ENCODE measurements at places on chromosomes 12 and 14.

GRCh38 chr12:53568809-53569557, 57.2 kb downstream of the ATF7 start:
- DNase-seq: no peak

- no peak for DNase-seq
Measured at GRCh38 chr14:63405715-63406114, 87.0 kb upstream of the GPHB5 start.

- no peak for DNase-seq
Measured at GRCh38 chr12:81759190-81760051, at the start of gene PPFIA2. Gene PPFIA2 (minus strand): TSS chr12:81759350.

- DNase-seq: no peak
Measured at GRCh38 chr14:99736603-99737371, 52.7 kb downstream of the CYP46A1 start.

DNA sequence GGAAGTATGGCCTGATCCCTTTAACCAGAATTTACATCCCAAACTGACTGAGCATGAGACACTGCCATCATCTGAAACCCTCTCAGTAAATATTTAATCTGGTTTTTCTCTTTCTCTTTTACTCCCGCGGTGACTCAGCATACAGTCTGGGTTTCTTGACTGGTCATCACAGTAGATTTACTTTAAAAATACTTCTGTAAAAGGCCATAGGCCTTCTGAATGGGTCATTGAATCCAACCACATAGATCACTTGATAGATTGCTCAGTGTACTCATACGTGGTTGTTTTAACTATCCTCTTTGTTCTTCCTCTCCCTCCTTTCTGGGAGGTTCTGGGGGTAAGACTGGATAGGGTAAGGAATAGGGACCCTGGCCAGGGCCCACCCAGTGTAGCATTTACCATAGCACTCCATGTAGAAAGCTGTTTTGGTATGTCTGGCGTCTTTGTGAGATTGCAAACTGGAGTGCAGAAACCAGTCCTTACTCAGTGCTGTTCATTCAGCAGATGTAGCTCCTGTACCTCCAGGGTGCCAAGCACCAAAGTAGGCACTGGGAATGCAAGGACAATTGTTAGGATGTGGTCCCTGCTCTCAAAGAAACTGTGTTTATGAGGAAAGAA, 165.7 kb downstream of the SRGAP1 start:
- no peak for DNase-seq

DNA sequence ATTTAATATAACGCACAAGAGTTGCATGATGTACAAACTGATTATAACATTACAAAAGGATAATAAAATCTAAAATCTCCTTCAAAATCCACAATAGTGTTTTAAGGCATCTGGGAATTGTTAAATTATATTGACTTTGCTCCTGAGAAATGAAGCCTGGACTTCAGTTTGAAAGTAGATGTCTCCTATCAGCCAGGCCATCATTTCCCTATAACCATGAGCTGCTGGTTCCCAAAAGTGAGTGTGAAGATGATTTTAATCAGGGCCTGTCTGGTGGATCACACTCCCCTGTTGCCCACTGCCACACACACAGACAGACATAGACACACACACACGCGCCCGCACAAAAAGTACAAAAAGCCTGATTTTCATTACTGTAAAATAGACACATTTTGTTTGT, 480.7 kb downstream of the RPS29 start:
- DNase-seq: no peak

DNA sequence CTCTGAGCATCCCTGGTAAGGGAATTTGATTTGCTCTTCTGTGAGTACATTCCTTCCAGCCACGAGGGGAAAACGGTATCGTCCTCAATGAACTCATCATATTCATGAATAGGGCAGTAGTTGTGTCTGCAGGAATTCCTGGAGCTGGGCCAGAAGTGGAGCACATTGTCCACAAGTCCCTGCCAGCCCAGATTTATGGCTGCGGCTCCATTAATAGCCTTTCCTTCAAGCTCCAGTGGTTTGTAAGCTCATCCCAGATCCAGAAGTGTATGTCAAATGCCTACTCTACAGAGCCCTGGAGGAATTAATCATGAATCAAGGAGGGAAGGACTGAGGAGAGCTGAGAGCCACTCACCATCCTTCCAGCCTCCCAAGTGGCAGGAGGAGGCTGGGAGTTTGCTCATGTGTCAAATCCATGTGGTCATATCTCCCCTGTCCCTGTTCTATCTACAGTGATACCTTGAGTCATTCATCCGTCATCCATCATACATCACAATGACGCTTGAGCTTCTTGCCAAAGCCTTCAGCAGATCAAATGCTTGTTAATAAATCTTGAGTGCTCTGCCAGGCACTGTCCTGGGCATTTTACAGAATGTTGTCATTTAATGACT, 65.5 kb downstream of the SVOP start:
- no peak for DNase-seq

- DNase-seq: no peak
Measured at GRCh38 chr14:75046899-75047298, 4.4 kb downstream of the MLH3 start.

GRCh38 chr14:105075379-105076295, 10.4 kb upstream of the GPR132 start:
- peak; percentile 57 for DNase-seq

DNA sequence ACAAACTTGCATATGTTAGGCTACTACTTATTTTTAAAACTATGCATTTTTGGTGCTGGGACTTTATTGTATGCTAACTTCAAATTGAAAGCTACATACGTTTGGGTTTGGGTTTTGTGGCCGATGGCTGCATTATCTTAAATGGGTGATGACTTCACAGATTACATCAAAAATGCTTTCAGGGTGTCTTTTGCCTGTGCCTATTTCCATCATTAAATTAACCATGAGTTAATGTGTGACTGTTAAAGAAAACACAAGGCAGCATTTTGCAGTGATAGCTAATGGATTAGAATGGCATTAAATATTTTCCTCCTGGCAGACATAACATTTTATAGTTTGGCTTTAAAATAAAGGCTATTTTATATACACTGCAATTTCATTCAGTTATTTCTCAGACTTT, 352.3 kb downstream of the EGLN3 start:
- no peak for DNase-seq

- peak; percentile 51 for DNase-seq
Measured at GRCh38 chr12:89417246-89417977, 65.1 kb upstream of the DUSP6 start.

DNA sequence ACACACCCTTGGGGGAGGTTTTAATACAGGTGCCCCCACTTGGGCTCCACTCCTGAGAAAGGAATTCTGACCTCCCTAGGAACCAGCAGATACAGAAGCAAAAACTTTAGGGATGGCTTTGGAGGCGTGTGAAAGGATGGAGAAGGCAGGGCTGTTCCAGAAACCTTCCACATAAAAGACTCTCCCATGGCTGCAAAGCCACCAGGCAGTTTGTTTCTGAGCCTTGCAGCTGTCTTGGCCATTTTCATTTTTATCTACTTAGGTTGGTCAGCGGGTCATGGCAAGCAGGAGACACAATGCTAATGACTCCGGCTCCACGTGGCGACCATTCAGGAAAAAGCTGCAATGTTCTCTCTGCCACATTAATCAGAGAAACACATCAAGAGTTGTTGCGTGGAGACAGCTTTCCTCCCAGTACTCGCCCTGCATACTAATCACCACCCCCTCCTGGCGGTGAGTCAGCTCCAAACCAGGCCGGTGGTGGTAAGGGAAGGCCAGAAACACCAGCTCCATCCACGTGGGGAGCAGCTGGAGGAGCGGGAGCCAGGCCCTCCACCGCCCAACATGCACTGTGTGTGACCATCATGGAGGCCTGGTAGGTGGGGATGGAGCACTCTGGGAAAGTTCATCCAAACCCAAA, 30.9 kb upstream of the IRF2BPL start:
- DNase-seq: peak; percentile 55

- DNase-seq: peak; percentile 95
Measured at GRCh38 chr12:110365489-110366320, 37.8 kb downstream of the ANAPC7 start.

- no peak for DNase-seq
Measured at GRCh38 chr14:53027041-53027440, 76.2 kb upstream of the FERMT2 start.

GRCh38 chr12:81470923-81471322, 288.2 kb downstream of the PPFIA2 start:
- DNase-seq: no peak

DNA sequence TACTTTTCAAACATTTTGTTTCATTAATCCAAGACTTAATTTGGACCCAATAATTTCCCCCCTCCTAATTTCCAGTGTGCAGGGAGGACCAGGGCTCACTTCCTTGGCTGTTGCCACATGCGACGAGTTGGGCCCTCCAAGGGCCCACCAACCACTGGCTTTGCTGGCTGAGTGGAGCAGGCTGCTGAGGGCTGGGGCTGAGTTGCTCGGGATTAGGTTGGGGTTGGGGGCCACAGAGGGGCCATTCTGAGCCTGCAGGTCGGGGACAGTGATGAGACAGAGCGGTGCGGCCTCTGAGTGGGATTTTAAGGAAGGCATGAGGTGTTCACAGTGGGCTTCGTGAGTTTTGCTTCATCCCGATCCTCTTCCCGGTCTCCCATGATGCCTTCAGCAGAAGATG, 6.1 kb upstream of the TRAF3 start:
- DNase-seq: no peak

DNA sequence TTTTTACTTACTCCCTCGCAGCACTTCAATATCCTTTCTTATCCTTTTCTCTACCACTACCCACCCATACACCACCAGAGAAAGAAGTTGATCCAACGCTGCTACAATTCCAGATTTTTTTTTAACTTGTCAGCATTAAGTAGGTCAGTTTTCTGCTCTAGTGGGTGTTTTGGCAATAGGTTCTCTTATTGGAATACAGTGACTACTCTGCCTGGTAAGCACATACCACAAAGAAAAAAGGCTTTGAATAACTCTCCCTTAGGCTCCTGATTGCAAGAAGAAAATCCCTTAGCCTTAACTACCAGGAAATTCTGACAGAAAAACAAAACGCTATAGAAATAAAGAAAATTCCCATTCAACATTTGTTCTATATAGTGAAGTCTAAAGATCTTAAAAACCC, 72.0 kb downstream of the NUMB start:
- no peak for DNase-seq

GRCh38 chr14:88421286-88421685, 35.8 kb downstream of the SPATA7 start:
- no peak for DNase-seq

DNA sequence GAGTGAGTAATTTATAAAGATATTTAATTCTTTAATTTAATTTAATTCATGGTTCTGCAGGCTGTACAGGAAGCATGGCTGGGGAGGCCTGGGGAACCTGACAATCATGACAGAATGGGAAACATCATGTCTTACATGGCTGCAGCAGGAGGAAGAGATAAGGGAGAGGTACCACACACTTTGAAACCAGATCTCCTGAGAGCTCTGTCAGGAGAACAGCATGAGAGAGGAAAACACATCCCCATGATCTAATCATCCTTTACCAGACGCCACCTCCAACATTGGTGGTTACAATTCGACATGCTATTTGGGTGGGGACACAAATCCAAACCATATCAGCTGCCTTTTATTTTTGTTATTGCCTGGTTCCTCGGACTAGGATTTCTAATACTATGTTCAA, 928.6 kb downstream of the TMEM121 start:
- DNase-seq: no peak

- DNase-seq: no peak
Measured at GRCh38 chr14:28983279-28983678, 216.7 kb downstream of the FOXG1 start.

DNA sequence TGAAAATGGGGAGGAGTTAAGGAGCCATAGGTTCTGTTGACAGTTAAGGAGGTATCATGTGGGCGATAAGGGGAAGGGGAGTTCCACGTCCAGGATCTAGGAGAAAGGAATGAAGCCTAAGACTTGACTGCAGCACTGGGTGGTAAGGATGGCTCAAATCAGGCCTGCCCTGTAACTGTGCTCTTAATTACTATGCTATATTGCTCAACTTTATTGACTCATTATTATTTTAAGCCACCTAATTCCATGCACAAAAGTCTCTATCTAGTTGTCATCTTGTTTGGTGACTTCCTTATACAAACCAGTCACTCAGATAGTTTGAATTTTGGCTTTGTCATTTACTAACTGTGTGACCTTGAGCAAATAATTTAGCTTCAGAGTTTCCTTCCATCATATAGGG, 242.1 kb upstream of the ARHGAP5 start:
- DNase-seq: no peak

DNA sequence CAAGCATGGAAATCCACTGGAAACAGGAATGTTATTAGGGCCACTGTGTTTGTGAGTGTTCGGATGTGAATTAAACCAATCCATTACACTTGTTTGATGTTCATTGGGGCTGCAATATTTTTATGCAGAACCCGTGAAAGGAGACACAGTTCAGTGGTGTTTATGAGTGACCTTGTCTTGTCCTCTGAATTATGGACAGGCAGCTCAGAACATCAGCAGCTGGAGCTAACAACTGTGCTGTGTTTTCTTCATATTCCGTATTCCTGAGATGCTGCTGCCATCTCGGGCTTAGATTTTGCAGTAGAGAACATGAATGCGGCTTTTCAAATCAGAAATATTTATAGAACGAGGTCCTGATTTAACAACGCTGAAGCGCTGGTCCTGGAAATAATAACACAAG, 20.3 kb upstream of the CACNA1C start:
- DNase-seq: no peak

GRCh38 chr14:93011650-93012325, 88.8 kb downstream of the CHGA start:
- DNase-seq: no peak

DNA sequence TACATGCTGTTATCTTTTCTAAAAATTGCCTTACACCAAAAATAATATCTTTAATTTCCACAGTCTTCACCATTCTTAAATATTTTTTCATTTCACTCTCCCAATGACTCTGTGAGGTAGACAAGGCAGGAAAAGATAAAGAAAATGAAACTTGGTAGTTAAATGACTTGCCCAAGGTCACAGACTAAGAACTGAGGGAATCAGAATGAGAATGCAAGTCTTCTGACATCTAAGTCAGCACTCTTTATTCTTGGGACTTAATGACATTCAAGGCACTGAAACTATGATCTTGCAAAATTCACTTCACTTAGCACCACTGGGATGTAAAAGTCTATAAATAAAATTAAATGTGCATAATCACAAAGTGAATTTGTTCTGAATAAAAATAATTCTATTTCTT, 104.5 kb downstream of the SLC2A13 start:
- DNase-seq: no peak

- DNase-seq: no peak
Measured at GRCh38 chr12:131529196-131530040, 181.5 kb upstream of the SFSWAP start.

- peak; percentile 80 for DNase-seq
Measured at GRCh38 chr12:4579305-4580102, 17.5 kb downstream of the DYRK4 start.

GRCh38 chr14:93548102-93548843, 117.5 kb downstream of the UNC79 start:
- no peak for DNase-seq

- DNase-seq: no peak
Measured at GRCh38 chr12:57654042-57654441, 21.0 kb upstream of the B4GALNT1 start.
